Amygdala (tissue), 56 donors: ENCODE measurements at places on chromosomes 13 and 19.
A peak's percentile ranks its signal among the peaks of the same experiment; 100 is the strongest.

DNA sequence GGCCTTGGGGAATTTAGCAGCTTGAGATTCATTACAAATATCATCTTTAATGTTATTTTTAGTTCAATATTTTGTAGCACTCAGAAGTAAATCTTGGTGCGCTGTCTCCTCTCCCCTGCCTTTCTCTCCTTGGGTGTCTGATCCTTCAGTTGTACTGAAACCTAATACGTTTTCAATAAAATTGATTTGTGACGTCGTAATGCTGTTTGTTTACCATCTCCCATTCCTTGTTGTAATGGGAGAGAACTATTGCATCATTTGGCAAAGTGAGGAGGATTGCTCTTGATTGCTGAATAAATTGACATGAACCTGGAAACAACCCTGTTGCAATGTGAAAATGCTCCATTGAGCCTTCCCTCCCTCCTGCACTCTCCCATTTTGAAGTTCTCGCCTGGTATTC lies 43.2 kb upstream of the TSHZ3 start:
- no peak for DNase-seq

- DNase-seq = peak; percentile 73
Measured at GRCh38 chr13:23979361-23980159, 82.3 kb upstream of the C1QTNF9B start.

- no peak for DNase-seq
Measured at GRCh38 chr19:23262920-23263319, 12.7 kb upstream of the ZNF724 start.

GRCh38 chr19:10848230-10848856 lies at the start of gene C19orf38:
Gene C19orf38, plus strand, starts transcription at chr19:10848415. Its CDS starts 94 bp downstream, at chr19:10848509.
- DNase-seq = no peak

DNA sequence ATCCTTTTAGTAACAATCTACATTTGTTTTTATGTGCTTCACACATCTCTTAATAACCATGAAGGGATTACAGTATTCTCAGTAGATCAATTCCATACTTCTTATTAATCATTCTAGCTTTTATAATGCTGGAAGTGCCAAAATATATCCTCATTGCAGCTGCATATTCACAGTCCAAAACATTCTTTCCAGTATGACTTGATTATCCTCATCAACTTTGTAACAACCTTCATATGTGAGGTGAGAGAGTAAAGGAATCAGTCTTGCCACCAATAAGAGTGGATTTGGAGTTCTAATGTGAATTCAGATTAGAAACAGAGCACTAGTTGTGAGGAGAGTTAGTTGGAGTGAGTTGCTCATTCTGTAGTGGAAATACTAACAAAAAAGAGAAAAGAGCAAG lies 208.0 kb upstream of the SPRY2 start:
- no peak for DNase-seq

DNA sequence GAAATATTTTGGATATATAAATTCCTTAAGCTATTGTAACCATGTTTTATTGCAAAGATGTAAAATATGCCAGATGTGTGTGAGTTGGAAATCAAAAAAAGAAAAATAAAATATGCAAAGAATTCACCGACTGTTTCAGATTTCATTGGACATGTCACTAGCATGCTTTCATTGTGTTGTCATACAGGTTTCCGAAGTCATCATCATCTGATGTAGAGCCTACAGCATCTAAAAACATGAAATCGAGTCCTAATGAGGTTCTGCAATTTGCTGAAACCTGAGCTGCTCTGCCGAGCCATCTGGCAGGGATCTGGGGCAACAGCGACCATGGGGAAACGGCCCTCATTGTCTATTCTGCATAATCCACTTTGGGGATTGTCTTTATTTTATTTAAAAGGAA lies 196.1 kb upstream of the MAB21L1 start:
- no peak for DNase-seq

DNA sequence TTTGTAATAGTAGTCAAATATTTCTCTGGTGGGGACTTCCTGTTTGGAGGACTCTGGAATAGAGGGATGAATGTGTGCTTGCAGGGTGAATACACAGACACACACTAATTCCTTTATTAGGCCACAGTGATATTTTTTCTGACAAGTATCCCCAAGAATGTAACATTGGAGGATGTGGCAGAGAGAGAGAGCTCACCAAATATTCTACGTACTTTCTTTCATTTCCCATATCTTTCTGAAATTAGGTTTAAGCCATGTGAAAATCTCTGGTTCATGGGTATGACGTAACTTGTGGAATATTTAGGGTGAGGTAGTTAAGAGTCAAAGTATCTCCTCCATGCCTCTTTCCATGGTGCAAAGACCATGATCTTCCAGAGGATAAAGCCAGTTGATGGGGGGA lies 463.4 kb downstream of the DIAPH3 start:
- no peak for DNase-seq

GRCh38 chr13:114319441-114319913 lies 5.2 kb downstream of the CHAMP1 start:
- DNase-seq = no peak

DNA sequence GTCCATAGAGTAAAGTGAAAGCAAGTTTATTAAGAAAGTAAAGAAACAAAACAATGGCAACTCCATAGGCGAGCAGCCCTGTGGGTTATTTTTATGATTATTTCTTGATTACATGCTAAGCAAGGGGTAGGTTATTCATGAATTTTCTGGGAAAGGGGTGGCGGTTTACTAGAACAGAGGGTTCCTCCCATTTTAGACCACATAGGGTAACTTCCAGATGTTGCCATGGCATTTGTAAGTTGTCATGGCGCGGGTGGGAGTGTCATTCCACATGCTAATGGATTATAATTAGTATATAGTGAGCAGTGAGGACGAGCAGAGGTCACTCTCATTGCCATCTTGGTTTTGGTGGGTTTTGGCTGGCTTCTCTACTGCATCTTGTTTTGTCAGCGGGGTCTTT lies 8.4 kb upstream of the DCUN1D2 start:
- DNase-seq = no peak

DNA sequence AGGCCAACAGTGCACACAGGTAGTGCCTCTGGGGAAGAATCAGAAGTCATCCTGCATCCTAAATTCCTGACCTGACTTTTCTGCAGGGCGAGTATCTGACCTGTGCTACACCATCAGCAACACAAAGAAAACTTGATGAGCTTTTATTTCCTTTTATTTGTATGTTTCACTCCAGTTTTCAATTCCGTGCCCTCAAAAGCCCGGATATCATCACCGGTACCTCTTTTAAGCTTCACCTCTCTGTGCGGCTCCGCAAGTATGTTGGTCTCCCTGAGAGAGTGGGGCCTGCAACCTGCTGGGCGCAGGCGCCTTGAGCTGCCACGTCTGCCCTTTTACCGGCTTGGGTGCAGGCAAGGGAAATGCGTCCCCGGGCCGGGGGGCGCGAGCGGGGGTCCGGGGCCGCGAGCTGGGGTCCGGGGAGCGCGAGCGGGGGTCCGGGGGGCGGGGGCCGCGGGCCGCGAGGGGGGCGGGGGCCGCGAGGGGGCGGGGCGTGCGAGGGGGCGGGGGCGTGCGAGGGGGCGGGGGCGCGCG lies 4.3 kb upstream of the DUXA start:
- no peak for DNase-seq

GRCh38 chr13:73462241-73462640 lies 403.4 kb downstream of the KLF5 start:
- no peak for DNase-seq

- no peak for DNase-seq
Measured at GRCh38 chr13:80906860-80907259, 565.9 kb upstream of the SPRY2 start.

DNA sequence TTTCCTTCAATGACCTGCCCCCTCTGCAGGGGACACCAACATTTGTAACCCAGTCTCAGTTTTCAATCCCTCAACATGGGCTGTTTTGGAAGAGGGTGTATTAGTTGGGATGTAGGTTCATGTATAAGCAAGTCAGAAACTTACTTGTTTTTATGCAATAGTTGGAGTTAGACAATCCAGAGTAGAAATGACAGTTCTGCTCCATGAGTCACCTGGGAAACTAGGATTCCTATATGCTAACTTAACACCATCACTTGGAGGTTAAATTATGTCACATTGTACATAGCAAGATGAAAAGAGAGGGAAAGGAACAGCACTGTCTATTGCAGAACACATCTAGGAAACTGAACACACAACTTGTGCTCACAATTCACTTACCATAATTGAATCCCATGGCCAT lies 436.4 kb downstream of the RFC3 start:
- DNase-seq = no peak

GRCh38 chr13:51065372-51066090 lies 45.5 kb downstream of the C13orf42 start:
- DNase-seq = no peak

DNA sequence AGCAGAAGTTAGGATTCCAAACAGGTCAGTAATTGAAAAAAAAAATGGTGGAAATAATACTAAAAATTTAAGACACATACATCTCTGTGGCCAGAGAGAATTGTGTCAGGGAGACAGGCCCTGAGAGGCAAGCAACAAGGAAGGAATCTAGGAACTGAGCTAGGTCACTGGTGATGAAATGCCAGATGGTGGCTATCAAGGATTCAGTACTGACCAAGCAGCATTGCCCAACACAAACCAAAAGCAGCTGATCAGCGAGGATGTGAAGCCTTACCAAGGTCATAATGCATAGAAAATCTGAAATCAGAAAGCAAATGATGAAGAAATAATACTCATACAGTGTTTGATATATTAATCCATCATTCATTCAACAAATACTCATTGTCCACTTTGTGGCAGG lies 905.0 kb downstream of the GPC5 start:
- DNase-seq = no peak

- DNase-seq = no peak
Measured at GRCh38 chr19:39030854-39031367, 1.4 kb downstream of the FBXO27 start.

GRCh38 chr13:92500192-92500591 lies 726.4 kb upstream of the GPC6 start:
- DNase-seq = no peak

DNA sequence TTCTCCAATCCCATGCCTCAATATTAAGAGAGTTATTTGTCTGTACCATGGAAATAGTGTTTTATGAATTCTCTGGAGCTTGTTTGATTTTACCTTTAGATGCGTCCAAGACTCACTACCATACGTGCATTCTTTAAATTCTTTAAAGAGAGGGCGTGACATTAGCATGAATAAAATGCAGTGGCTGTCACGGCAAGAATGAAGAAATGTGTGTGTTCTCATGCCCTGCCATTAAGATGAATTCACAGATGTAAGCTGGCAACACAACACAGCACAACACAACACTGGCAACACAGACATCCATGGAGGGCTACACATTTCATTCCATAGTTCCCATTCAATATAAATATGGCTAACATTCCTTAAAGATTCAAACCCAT lies 213.4 kb downstream of the ENOX1 start:
- no peak for DNase-seq

- no peak for DNase-seq
Measured at GRCh38 chr13:97001636-97002035, 7.4 kb upstream of the OXGR1 start.
